ENCODE measurements at places on chromosomes 1 and 21.

GRCh38 chr1:232856541-232856940 is 51.3 kb downstream of the MAP10 start:
- DNase-seq: no peak

- DNase-seq: no peak
Observed at GRCh38 chr1:176558561-176558960, 95.6 kb downstream of the PAPPA2 start.

GRCh38 chr1:200381256-200381984 is 28.4 kb downstream of the ZNF281 start:
- DNase-seq: no peak

- no peak for DNase-seq
Observed at GRCh38 chr1:155744711-155745283, 55.9 kb downstream of the DAP3 start.

- peak; percentile 28 for DNase-seq
Observed at GRCh38 chr1:171898941-171899340, 57.6 kb downstream of the DNM3 start.

DNA sequence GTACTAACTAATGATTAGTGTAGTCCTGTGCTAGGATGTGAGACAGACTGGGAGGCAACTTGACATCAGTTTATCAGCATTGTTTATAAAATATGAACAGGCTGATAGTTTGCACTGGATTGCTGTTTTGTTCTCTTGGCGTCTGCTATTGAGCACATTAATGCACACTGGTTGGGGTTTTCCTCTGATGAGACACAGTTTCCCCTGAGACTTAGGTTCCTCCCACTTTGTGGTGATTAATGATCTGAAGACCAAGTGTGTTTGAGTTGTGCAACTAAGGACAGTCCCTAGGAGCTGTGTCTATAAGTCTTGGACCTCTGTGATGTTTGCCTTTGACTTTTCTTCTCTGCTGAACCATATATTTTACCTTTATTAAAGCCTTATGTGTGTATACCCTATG is 1015.4 kb downstream of the AMY1C start:
- no peak for DNase-seq

DNA sequence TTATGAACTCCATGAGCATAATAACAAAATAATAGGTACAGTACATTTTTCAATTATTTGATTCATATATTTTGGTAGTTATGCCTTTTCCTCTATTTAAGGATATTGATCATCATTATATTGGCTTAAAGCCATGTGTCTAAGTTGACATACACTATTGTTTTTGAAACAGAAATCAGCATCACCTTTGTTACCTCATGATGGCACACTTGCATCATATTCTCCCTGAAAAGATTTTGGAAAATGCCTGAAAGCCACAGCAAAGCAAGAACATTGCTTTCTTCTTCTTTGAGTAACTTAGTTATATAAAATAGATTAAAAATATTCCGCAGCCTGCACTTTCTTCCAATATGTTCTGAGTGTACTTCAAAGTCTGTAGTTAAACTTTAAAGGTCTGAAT is 33.3 kb downstream of the TMPRSS15 start:
- DNase-seq: no peak

DNA sequence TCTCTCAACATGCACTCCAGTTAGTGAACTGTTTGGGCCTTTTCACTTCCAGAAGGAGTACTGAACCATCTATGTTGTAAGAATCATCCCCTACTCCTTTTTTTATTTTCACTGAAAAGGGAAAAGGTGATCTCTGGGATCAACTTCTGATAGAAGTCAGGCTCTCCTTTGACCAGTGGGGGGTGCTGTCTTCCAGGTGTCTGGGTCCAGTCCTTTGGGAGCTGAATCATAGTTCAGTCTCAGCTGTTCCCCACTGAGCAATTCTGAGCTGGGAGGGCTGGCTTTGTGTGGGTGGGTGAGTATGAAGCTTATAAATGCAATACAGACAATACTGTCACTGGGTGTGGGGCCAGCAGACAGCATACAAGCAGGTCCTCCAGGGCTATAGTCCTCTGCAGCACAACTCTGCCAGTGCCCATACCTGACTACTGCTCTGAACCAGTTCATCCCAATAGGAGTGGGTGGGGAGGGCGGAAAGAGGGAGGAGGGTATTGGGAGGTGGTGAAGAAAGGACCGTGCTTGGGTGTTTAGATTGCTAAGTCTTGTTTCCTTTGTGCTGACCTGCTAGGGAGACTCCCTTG is 12.5 kb upstream of the SARS1 start:
- DNase-seq: no peak

DNA sequence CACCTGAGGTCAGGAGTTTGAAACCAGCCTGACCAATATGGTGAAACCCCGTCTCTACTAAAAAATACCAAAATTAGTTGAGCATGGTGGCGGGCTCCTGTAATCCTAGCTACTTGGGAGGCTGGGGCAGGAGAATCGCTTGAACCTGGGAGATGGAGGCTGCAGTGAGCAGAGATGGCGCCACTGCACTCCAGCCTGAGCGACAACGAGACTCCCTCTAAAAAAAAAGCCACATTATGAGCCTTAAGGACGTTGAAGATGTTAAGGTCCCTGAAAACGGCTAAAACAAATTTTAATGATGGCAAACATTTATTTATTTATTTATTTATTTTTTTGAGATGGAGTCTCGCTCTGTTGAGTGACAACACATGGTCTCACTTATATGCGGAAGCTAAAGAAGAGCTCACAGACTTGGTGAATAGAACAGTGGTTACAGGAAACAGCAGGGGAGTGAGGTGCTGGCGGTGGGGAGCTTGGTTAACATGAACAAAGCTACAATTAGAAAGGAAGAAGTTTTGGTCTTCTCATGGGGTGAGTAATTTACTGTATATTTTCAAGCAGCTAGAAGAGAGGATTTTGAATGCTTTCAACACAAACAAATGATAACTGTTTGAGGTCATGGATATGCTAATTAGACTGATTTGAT is 47.1 kb downstream of the TCP10L start:
- DNase-seq: no peak

DNA sequence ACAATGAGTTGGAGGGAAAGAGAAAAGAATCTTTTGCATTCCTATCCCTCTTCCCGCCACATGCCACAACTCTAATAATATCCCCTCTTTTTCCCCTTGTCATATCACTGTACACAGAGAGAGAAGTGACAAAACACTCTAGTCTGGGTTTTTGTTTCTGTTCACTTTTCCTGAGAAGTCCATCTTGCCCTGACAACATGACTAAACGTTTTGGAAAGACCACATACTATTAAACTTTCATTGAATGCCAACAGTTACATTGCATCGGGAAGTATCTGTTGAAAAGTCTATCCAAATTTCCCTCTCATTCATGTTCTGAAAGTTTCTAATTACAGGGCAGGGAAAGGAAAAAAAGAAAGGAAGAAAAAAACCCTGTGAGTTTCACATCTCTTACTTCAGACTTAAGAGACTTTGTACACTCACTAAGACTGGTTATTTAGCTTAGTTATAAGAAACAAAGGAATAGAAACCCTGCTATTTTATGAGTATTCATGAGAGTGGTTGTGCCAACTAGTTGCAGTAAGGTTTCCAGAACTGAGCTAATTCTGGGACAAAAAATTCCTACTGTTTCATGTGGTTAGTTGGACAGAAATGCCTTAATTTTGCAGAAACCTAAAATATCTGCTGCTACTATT is 16.9 kb downstream of the PLA2G4A start:
- no peak for DNase-seq

DNA sequence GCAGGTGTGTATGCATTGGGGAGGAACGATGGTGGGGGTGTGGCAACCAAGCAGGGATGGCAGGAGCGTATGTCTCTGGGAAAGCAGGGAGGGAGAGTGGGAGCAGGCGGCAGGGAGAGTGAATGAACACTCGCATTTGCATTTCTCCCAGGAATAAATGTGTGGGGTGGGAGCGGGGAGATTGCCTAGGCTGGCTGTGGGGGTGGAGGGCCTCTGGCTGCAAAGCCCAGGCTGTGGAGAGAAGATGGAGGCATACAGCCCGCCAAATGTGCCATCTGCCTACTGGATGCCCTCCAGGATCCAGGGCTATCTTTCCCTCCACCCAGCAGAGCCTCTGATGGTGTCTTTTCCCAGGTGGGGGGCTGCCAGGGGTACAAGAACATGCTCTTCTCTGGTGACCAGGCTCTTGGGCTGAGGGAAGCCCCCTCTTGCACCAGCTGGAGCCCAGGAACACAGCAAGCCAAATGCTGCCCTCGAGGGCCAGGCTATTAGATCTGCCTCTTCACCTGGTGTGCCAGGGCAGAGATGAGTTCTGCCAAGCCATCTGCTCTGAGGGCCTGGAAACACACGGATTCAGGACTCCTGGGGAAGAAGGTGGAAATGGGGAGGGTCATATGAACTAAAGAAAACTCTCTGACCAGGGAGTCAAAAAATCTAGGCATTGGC is 1.7 kb upstream of the OPTC start:
- no peak for DNase-seq

DNA sequence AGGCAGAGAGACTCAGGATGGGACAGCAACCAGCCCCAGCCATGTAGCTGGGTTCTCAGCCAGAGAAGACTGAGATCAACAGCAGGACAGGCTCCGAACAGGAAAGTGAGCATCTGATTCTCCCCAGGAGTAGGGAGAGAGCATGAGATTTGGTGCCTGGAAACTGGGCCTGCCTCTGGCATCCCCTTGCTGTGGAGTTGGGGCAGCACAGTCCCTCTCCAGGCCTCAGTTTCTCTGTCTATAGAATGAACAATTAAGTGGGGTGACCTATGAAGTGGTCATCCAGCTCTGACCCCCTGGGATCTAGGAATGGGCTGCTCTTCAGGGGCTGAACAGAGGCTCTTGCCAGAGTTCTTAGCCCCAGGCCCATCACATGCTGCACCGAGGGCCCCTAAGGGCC is 55.6 kb downstream of the KLHDC7A start:
- DNase-seq: peak; percentile 7

- DNase-seq: no peak
Observed at GRCh38 chr1:70171512-70171911, 33.9 kb downstream of the LRRC40 start.

DNA sequence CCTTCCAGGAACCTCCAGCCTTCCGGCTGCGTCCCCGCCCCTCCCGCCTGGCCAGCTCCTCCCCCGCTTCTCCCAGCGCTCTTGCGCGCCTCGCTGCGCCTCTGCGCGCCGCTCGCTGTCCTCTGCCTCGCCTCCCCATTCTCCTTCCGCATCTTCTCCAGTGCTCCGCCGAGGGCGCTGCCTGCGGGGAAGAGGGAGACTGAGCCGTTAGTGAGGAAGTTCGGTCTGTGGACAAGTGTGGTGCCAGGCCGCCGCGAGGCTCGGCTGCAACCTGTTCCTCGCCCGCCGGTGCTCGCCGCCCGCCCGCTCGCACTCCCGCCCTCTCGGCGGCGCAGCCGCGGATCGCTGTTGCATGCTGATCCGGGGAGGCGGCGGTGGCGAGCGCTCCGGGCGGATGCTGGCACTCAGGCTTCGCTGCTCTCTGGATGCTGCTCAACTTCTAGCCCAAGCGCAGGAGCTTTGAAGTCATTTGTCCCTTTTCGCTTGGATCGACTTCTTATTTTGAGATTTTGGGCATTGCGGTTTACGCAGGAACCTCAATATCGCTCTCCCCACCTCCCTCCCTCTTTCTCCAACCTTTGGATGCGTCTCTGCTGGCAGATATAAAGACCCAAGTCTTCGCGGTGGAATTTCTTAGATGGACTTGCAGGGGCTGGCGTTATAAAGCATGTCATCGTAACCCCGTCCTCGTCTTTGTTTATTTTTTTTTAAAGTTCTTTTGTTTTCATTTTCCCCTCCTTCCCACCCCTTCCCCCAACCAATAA is 614 bp upstream of the CACNA1E start:
- no peak for DNase-seq

DNA sequence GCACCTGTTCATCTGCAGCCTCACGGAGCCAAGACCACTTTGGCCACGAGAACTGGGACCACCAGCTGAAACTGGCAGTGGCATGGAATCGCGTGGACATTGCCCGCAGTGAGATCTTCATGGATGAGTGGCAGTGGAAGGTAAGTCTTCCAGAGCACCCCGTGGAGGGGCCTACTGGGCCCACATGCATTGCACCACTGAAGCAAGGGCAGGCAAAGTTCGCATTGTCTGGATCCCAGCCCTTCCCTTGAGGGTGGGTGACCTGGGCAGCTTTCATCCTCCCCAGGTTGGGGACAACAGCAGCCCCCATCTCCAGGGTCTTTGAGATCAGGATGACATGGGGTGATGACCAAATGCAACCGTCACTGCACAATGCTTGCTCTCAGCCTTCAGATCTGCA is 37.5 kb downstream of the TRPM2 start:
- no peak for DNase-seq

DNA sequence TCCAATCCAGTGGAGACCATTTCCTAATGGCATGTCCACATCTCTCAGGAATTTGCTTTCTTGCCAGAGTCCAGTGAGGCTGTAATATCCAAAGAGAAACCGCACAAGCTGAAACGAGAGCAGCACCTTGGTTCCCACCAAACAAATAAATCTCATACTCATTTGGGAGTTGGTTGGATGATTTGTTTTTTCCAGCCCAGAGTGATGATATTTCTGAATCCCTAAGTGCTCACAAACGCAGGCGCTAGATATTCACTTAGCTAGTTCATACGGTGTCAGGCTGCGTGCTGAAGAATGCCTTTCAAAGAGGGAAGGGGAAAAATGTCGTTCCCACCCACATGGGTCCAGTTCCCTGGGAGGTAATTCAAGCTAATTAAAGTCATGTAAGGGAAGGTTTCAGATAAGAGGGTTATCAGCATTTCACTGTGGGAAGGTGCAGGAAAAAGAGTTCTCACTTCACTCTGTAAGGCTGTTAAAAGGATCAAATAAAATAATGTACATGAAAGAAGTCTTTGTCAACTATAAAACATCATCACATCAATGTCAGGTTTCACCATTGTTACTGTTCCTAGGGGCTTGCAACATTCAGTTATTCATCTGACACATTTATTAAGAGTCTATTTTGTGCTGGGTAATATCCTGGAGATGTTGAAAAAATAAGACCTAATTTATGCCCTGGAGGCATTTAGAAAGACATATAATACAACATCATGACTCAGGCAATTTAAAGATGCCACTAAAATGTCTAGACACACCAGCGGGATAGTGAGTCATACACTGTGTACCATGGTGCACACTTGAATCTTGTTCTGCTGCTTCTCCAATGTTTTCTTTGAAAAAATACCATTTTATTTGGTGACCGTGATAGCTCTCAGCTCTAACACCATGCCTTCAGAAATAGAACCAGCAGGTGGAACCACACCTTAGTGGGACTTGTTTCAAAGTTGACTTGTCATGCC is 19.3 kb downstream of the DPT start:
- DNase-seq: peak; percentile 48

DNA sequence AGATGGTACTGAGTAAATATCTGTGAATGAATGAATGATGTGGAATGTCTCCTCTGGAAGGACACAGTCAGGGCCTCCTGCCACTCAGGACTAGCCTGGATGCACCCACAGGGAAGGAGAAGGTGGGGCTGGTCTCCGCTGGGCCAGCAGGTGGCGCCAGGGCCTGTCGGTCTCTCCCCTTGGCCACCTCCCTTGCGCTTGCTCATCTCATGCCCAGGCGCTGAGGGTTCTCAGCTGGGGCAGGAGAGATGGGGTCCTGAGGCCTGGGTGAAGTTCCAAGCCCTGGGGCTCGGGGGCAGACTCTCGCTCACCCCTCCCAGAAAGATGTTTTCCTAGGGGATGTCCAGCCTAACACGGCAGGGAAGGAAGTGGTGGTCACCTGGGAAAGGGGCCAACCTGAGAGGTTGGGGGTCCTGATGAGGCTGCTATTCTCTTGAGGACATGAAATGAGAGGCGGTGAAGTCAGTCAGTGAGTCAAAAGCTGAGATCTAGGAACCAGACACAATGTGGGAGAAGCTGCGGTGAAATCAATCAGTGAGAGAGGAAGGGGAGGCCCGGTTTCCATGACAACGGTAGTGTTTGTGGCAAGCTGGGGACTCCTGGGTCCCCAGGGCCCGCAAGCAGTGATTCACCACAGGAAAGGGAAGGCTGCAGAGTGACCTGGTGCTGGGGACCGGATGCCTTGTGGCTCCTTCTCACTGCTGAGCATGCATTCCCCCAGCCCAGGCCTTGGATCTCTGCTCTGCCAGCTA is 14.6 kb upstream of the MEX3A start:
- peak; percentile 92 for DNase-seq

Data from right hindlimb (tissue), 1 donor.